ENCODE measurements at places on chromosomes 2 and 18.

DNA sequence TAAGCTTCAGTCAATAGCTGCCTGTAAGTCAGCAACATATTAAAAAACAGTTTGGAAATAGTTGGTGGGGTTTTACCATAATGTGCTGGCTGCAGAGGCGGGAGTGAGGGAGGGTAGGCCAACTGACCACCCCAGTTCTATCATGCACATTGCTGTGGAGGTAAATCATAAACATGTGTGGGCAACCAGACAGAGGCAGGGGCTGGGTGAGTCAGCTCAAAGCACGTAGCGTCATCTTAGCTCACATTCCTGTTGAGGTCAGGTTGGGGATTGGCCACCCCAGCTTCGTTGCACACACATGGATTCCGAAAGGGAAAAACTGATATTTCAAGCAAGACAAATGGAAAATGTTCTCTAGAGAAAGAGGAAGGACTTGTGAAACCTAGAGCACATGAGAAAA, 19.5 kb downstream of the GPR45 start:
- H3K36me3 ChIP-seq: no peaks in the 10 kb centered on the region
- H3K27me3 ChIP-seq: no peaks in the 10 kb centered on the region
- no peak overlapping the region for H3K4me3 ChIP-seq
- DNase-seq: no peak
- no peaks in the 10 kb centered on the region for H3K4me1 ChIP-seq

DNA sequence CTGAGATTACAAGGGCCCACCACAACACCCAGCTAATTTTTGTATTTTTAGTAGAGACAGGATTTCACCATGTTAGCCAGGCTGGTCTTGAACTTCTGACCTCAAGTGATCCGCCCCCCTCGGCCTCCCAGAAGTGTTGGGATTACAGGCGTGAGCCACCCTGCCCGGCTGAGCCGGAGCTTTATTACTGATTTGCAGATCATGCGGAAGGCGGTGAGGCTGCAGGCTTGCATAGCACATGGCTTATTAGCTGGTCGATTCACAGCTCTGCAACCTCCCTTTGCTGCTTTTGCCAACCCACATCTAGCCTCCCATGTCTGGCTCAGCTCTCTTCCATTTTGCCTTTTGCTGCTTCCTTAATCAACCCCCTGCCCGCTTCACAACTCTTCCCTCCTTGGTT, 210.3 kb downstream of the VAPA start:
- no peak overlapping the region for H3K4me3 ChIP-seq
- no peaks in the 10 kb centered on the region for H3K4me1 ChIP-seq
- no peak for DNase-seq
- no peaks in the 10 kb centered on the region for H3K27me3 ChIP-seq
- H3K36me3 ChIP-seq: no peaks in the 10 kb centered on the region
- H3K27ac ChIP-seq: no peak overlapping the region

DNA sequence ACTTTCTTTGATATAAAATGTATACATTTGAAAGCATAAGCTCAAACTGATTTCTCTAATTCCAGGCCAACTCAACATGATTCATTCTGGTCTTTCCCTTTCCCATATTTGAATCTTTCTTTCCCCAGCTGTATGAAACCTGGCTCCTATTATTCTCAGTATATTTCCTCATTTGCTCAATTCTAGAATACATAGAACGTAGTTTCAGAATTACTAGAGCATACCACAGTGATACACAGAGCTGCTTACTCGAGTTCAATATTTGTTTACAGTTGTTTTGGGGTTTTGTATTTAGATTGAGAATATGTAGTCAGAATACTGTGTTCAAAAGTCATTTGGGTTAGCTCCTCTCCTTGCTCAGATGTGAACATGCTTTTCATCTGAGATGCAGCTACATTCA, 43.0 kb downstream of the TNFRSF11A start:
- no peaks in the 10 kb centered on the region for H3K27me3 ChIP-seq
- H3K4me1 ChIP-seq: no peaks in the 10 kb centered on the region
- no peaks in the 10 kb centered on the region for H3K36me3 ChIP-seq
- no peak for DNase-seq
- H3K4me3 ChIP-seq: no peak overlapping the region

GRCh38 chr2:27990030-27990590, 99.6 kb downstream of the BABAM2 start:
- H3K36me3 ChIP-seq: peaks cover 3% of the 10 kb centered on the region
- DNase-seq: no peak
- H3K27ac ChIP-seq: no peak overlapping the region

GRCh38 chr2:128436479-128437203, 118.0 kb upstream of the HS6ST1 start:
- H3K27ac ChIP-seq: no peak overlapping the region
- H3K4me1 ChIP-seq: no peaks in the 10 kb centered on the region
- H3K27me3 ChIP-seq: no peaks in the 10 kb centered on the region
- H3K36me3 ChIP-seq: no peaks in the 10 kb centered on the region
- no peak overlapping the region for H3K4me3 ChIP-seq
- DNase-seq: no peak

GRCh38 chr2:101688261-101688660, 9.2 kb upstream of the MAP4K4 start:
- no peaks in the 10 kb centered on the region for H3K27me3 ChIP-seq
- H3K27ac ChIP-seq: no peak overlapping the region
- no peak overlapping the region for H3K4me3 ChIP-seq
- DNase-seq: no peak

DNA sequence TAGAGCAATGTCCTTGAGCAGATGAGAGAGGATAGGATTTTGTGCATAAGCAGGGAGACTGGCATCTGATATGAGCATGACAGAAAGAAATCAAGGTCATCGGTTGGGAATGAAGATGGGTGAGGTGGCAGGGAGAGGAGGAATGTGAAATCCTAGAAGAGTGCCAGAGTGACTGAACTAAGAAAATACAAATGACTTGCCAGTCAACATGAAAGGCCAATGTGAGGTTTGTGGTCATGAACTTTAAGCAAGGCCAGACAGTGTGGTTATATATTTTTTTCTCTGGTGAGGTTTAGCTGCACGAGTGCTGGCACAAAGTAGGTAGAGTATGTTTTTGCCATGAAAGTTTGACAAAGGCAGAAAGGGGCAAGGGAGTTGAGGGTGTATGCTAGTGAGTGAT, 21.2 kb downstream of the QPCT start:
- H3K27ac ChIP-seq: no peak overlapping the region
- no peaks in the 10 kb centered on the region for H3K27me3 ChIP-seq
- no peaks in the 10 kb centered on the region for H3K36me3 ChIP-seq
- H3K4me1 ChIP-seq: peaks cover 14% of the 10 kb centered on the region
- no peak overlapping the region for H3K4me3 ChIP-seq

DNA sequence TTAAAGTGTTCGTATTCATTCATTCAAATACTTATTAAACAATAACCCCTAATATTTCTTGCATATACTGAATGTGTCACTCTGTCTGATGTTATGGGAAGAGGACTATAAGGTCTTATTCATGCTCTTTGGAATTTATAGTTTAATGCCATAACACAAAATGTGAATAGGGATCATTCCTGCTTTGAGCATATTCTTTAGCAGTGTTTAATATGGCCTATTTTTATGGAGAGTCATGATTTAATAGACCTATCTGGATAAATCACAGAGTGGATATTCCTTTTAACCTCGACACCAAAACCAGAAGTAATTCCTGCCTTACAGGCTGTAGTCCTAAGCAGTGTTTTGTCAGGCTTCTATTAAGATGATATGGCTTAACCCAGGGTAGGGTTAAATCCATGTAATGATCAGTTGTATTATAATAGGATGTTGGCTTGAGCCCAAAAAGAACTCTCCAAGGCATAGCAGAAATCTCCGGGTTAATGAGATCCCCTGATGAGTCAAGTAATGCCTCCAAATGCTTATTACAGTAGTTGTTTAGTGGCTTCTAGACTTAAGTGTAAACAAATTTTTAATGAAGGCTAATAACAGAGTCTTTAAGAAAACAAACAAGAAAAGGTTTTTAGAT, 54.3 kb downstream of the GULP1 start:
- no peaks in the 10 kb centered on the region for H3K27me3 ChIP-seq
- no peak overlapping the region for H3K4me3 ChIP-seq
- no peaks in the 10 kb centered on the region for H3K4me1 ChIP-seq
- no peak overlapping the region for H3K27ac ChIP-seq

DNA sequence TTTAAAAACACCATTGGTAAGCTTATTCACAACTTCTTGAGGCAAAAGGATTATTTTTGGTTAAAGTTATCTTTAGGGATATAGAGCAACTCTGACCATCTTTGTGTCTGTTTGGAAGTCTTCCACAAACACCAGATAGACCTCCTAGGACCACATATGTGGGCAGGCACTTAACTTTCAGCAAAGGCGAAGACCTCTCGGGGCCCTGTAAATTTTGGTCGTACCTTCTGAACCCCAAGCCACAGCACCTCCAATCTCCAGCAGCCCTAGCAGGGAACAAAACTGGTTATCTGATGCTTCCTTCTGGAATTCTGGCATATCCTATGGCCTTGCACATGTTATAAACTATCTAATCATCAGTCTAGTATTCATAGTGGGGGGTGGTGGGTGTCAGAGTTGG, 114.8 kb downstream of the MBD5 start:
- H3K36me3 ChIP-seq: no peaks in the 10 kb centered on the region
- no peaks in the 10 kb centered on the region for H3K27me3 ChIP-seq
- H3K4me3 ChIP-seq: no peak overlapping the region
- no peak overlapping the region for H3K27ac ChIP-seq

- peaks cover 20% of the 10 kb centered on the region for H3K36me3 ChIP-seq
- no peak for DNase-seq
- H3K4me3 ChIP-seq: peak overlapping the region; percentile 36
- H3K27ac ChIP-seq: no peak overlapping the region
These were observed 3.7 kb downstream of the PCGF1 start for GRCh38 chr2:74503506-74504475.

GRCh38 chr2:109266496-109266895, 137.5 kb downstream of the SH3RF3 start:
- H3K36me3 ChIP-seq: no peaks in the 10 kb centered on the region
- H3K4me1 ChIP-seq: no peaks in the 10 kb centered on the region
- no peak overlapping the region for H3K4me3 ChIP-seq
- no peaks in the 10 kb centered on the region for H3K27me3 ChIP-seq

DNA sequence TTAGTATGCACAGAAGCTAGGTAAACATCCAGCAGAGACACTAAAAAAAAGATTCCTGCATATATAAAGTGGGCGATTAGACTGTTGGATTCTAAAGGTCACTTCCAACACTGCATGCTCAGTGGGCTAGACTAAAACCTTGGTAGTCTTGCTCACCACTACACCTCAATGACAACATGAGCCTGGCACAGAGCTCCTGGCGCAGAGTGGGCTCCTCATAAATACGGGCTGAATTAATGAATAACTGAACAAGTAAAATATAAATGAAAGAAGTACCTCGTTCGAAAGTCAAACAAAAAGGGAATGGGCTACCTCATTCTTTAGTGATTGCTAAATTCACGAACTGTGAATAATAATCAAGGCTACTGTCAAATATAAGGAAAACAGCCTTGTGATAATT, 185.3 kb downstream of the STK39 start:
- peaks cover 35% of the 10 kb centered on the region for H3K36me3 ChIP-seq
- no peak for DNase-seq
- H3K27me3 ChIP-seq: no peaks in the 10 kb centered on the region
- H3K4me3 ChIP-seq: no peak overlapping the region

- no peaks in the 10 kb centered on the region for H3K27me3 ChIP-seq
- H3K4me1 ChIP-seq: no peaks in the 10 kb centered on the region
- no peak for DNase-seq
- no peak overlapping the region for H3K4me3 ChIP-seq
These were observed 151.2 kb downstream of the FMNL2 start for GRCh38 chr2:152485954-152486736.

- H3K4me3 ChIP-seq: no peak overlapping the region
- H3K4me1 ChIP-seq: no peaks in the 10 kb centered on the region
- H3K27ac ChIP-seq: no peak overlapping the region
- H3K36me3 ChIP-seq: no peaks in the 10 kb centered on the region
- no peak for DNase-seq
- H3K27me3 ChIP-seq: no peaks in the 10 kb centered on the region
These were observed 379.8 kb upstream of the TMEFF2 start for GRCh38 chr2:192574552-192574951.

GRCh38 chr18:47737956-47738355, 192.5 kb downstream of the SMAD2 start:
- no peak overlapping the region for H3K4me3 ChIP-seq
- H3K36me3 ChIP-seq: no peaks in the 10 kb centered on the region
- no peaks in the 10 kb centered on the region for H3K4me1 ChIP-seq
- H3K27me3 ChIP-seq: no peaks in the 10 kb centered on the region
- DNase-seq: no peak
- H3K27ac ChIP-seq: no peak overlapping the region

DNA sequence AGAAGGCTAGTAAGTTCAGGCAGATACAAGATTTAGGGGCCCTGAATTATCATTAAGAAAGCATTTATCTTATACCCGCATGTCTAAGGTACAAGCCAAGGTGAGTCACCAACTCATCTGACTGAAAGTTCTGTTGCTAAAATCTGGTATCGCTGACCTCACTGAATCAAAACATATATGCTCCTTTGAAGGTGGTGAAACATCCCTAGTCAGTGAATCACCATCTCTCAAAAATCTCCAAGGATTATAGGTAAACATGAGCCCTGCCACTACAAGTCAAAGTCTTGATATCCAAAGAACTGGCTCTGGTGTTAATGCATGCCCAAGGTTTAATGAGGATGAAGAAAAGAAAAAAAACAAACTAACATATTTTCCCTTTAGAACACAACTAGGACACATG, 43.5 kb downstream of the IRS1 start:
- no peak overlapping the region for H3K27ac ChIP-seq
- no peaks in the 10 kb centered on the region for H3K4me1 ChIP-seq
- H3K27me3 ChIP-seq: no peaks in the 10 kb centered on the region
- no peak for DNase-seq
- H3K4me3 ChIP-seq: no peak overlapping the region

GRCh38 chr2:231604101-231604684, 11.5 kb downstream of the TEX44 start:
- peak overlapping the region; percentile 36 for H3K4me3 ChIP-seq
- no peaks in the 10 kb centered on the region for H3K27me3 ChIP-seq
- H3K4me1 ChIP-seq: no peaks in the 10 kb centered on the region
- H3K27ac ChIP-seq: peak overlapping the region; percentile 89
- no peaks in the 10 kb centered on the region for H3K36me3 ChIP-seq

DNA sequence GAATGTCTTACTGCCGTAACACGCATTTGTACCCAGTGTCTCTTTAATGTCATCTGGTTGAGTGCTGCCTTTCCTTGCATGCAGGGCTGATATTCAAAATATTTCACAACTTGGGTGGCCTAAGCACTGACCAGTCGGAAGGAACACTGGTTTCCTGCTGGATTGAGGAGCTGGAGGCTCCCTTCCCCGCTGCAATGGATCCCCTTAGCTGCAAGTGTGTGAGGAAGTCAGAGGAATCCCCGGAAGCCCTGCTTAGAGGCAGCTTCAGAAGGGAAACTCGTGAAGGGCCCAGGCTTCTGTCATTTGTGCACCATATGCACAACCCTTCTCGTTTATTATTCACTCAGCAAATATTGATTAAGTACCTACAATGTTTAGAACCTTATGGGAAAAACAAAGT, 33.2 kb upstream of the SP3 start:
- DNase-seq: no peak
- H3K27me3 ChIP-seq: no peaks in the 10 kb centered on the region
- H3K36me3 ChIP-seq: no peaks in the 10 kb centered on the region
- no peak overlapping the region for H3K4me3 ChIP-seq

- no peak overlapping the region for H3K4me3 ChIP-seq
- H3K27me3 ChIP-seq: no peaks in the 10 kb centered on the region
- H3K4me1 ChIP-seq: no peaks in the 10 kb centered on the region
- H3K36me3 ChIP-seq: no peaks in the 10 kb centered on the region
- H3K27ac ChIP-seq: no peak overlapping the region
These were observed 4.1 kb upstream of the PRR30 start for GRCh38 chr2:27143285-27143684.
